ENCODE measurements at places on chromosomes 5 and 9.

DNA sequence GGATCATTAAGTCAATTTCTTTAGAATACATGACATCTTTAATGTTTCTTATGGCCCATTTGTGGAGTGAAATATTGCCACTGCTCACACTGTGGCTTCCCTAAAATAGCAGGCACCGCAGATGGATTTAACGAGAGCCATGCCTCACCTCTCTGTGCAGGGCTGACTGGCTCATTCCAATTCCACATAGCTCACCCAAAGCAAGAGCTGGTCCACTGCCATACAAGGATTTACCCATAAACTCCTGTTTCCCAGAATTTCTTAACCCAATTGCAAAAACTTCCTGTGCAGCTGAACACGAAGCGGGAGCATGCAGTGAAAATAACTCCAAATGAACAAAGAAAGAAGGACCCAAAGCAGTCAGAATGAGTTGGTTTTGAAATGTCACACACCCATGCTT lies 159.5 kb downstream of the BAAT start:
- no peak for DNase-seq

- DNase-seq = no peak
Measured at GRCh38 chr9:80125731-80126264, 554.0 kb downstream of the TLE4 start.

- DNase-seq = no peak
Measured at GRCh38 chr9:89563571-89564345, 41.1 kb upstream of the GADD45G start.

GRCh38 chr9:132472199-132472598 lies 62.2 kb downstream of the CFAP77 start:
- no peak for DNase-seq

DNA sequence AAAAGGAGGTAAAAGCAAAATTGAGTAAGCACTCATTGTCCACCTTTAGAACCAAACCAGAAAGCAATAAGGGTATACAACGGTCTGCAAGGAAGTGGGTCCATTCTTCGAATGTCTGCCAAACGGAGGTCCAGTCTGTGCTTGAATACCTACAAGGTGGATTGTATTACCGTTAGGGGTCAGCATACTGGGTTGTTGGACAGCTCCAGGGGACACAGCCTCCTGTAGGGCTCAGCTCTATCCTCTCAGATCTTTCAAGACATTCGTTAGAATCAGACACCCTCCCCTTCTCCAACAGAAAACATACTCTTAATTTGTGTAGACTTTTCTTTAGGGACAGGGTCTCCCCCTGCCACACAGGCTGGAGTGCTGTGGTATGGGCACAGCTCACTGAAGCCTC lies 5.5 kb downstream of the ASTN2 start:
- DNase-seq = no peak

GRCh38 chr9:81633952-81634854 lies 55.1 kb downstream of the TLE1 start:
- no peak for DNase-seq

GRCh38 chr5:117411701-117412100 lies 837.1 kb upstream of the SEMA6A start:
- no peak for DNase-seq
